ENCODE measurements at places on chromosomes 3 and 15.

DNA sequence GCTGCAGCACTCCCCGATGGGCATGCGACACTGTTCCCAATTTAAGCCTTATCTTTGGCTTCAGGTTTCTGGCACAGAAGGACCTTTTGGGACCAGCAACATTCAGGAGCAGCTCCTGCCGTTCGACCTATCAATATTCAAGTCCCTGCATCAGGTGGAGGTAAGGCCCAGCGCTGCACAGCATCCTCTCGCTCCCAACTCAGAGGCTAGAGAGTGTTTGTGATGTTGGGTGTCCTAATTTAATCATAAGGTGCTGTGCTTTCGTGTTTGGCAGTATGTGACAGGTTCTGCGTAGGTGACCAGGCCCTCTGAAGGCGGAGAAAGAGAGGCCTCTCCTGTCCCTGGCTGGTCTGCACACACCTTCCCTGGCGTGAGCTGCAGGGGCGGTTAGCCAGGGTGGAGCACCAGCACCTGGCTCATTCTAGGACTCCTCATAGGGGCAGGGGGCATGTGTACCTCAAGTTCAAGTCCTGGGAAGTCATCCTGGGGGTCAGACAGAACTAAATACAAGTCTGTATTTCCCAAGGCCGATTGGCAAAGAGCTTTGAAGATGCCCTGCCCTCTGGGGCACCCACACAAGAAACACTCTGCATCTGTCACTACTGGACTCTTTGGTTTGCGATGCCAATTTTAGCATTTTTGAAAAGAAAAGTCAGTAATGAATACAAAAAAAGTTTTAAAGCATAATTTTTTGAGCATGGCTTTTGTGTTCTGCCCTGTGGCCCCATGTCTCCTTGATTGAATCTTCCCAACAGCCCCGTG, 17.0 kb downstream of the NISCH start:
- no peak for DNase-seq

GRCh38 chr3:30084971-30085403, 521.4 kb upstream of the TGFBR2 start:
- DNase-seq = no peak

GRCh38 chr15:85497172-85497569, 116.8 kb downstream of the AKAP13 start:
- no peak for DNase-seq

DNA sequence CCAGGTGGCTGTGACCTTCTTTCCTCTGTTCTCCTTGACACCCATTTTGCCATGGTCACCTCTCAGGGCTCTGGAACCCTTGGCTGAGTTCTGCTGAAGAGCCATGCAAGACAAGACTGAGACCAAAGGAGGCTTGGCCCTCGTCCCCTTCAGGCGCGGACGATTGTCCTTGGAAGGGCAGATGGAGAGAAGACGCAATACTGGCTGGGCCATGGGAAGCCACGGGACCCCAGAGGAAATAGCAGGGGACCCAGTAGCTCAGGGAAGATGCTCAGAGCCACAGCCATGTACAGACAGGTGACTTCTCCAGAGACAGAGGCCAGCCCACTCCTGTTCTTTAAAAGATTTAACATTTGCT, 125.6 kb downstream of the SMAD6 start:
- DNase-seq = no peak

- DNase-seq = no peak
These were observed 769.0 kb upstream of the NR2F2 start for GRCh38 chr15:95561463-95561862.

- DNase-seq = peak; percentile 56
These were observed 109.6 kb upstream of the UMPS start for GRCh38 chr3:124620600-124621063.

GRCh38 chr3:63097396-63097795, 180.7 kb upstream of the SYNPR start:
- no peak for DNase-seq

All from CD4-positive, alpha-beta T cell treated with Interleukin-17A for 1 hour (primary cell).